ENCODE measurements at places on chromosomes 2 and 18.

GRCh38 chr2:75142081-75142480 lies 57.2 kb downstream of the TACR1 start:
- no peak for DNase-seq

- no peak for DNase-seq
These were observed 251.6 kb downstream of the BCL2 start for GRCh38 chr18:63067939-63068338.

DNA sequence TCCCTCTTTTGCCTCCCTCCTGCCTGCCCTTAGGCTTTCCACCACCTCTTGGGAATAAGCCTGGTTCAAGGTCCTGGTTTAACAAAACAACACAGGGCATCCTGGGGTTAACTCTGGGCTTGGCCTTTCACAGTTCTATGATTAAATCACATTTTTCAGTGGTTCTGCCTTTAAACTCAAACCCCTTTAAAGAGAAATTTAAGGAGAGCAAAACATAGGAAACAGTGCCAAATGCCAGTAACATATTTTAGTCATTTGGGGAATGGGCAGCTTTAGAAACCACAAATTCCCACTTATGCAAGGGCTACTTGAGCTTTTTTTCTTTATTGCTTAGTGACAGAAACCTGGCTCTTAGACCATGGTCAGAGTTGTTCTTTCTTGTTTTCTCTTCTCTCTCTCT lies 112.2 kb upstream of the FZD5 start:
- DNase-seq = no peak

DNA sequence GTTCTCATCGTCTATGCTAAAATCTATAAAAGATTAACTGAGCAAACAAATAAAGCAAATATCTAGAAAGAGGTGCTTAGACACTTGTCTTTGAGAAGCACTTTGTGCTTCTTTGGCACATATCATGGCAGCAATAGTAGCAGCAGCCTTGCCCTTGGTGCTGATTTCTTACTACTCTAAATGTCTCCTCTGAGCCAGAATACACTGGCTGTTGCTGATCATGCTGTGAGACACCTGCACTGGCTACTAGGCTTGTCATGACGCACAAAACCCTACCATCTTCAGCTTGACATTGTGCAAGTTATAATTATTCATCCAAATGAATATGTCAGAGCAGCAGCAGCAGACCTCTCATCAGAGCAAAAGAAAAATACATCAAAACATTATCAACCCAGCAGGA lies 46.7 kb downstream of the FANCL start:
- no peak for DNase-seq

GRCh38 chr2:148501545-148501944 lies 143.0 kb upstream of the EPC2 start:
- DNase-seq = no peak

DNA sequence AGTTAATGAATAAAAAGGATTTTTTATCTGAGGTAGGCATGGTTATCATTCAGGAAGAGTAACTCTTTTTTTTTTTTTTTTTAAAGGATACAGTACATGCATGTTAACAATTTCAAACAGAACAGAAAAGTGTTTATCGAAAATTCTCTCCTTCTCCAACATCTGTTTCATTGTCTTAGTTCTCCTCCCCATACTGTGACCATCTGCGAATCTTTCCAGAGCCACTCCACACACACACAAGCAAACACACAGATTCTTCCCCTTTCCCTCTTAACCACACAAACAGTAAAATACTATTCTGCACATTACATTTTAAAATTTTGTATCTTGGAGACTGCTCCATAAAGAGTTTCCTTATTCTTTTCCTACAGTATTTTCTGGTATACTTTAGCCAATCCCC lies 38.0 kb downstream of the NPC1 start:
- DNase-seq = no peak

DNA sequence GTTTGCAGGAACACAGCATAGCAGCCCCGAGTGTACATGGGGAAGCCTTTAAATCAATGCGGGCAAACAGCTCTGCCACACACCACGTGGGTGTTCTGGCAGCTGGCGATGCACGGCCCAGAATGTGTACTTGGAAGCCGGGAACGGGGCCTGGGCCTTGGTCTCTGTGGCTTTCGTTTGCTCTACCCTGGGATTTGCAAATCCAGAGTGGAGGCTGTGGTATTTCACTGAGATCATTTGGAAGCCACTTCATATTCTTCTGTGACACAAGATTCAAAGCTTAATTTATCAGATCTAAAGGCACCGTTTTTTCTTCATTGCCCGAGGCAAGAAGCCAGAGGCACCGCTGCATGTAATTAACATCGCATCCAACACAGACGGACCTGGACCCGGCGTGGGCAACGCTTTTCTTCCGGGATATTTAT lies 246.3 kb upstream of the MYT1L start:
- no peak for DNase-seq

DNA sequence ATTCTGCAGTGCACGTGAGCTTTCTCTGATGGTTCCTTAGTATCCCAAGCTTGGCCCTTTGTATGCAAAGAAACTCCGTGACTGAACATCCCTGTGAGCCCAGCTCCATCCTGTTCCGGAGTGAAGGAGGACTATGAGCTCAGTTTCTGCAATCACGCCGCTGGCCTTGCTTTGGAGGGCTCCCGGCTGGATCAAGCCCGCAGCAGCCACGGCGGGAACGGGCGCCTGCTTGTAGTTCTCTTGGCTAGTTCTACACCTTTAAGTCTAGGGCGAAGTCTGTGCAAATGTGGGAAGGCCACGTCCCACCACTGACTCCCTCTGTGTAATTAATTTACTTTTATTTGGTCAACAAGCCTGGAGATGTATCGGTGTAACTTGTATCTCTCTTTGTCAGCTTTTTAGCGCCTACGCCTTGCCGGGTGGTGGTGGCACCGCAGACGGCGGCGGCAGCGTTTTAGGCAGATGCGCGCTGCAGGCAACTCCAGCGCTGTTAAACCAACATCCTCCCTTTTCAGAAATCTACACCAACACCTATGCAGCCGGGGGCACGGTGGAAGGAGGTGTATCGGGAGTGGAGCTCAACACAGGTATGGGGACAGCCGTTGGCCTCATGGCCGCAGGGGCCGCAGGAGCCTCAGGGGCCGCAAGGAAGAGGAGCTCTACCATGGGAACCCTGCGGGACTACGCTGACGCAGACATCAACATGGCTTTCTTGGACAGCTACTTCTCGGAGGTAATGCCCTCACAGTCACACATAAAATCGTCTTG lies 34.3 kb downstream of the DSG4 start:
- no peak for DNase-seq

DNA sequence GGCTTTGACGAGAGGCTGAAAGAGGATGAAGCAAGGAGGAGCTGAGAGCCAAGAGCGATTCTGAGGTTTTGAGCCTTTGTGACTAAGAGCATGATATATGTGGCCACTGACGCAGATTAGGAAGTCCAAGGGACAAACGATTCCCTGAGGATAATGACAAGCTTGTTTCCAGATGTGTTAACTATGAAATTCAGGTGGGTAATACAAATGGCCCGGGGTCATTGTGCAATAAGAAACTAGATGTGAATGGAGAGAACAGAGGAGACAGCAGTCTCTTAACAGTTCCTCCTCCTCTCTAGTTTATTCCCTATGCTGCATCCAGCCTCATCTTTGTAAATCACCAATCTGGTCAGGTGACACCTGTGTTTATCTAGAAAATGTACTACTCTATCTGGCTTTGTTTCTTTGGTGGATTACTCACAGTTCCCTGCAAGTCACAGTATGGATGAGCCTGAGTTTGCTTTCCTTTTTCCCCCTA lies 84.2 kb downstream of the SOCS6 start:
- DNase-seq = no peak

DNA sequence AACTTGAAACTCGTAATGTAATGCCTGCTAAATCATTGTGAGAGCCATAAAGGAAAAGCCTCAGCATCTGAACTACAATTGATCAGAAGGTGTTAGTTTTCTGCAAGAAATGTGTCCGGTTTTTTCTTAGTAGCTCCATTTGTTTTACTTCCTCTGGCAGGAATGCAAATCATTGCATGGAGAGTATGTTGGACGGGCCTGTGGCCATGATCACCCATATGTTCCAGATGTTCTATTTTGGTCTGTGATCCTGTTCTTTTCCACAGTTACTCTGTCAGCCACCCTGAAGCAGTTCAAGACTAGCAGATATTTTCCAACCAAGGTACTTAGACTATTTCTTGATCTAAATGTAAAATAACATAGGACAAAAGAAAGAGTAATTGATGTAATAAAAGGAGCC lies 126.6 kb downstream of the DPP4 start:
- DNase-seq = no peak

GRCh38 chr2:179671043-179671981 lies 190.1 kb downstream of the ZNF385B start:
- no peak for DNase-seq

- DNase-seq = no peak
These were observed 22.4 kb upstream of the ARMC9 start for GRCh38 chr2:231176066-231176465.

- DNase-seq = no peak
These were observed 27.2 kb downstream of the WIPF1 start for GRCh38 chr2:174570318-174570958.

DNA sequence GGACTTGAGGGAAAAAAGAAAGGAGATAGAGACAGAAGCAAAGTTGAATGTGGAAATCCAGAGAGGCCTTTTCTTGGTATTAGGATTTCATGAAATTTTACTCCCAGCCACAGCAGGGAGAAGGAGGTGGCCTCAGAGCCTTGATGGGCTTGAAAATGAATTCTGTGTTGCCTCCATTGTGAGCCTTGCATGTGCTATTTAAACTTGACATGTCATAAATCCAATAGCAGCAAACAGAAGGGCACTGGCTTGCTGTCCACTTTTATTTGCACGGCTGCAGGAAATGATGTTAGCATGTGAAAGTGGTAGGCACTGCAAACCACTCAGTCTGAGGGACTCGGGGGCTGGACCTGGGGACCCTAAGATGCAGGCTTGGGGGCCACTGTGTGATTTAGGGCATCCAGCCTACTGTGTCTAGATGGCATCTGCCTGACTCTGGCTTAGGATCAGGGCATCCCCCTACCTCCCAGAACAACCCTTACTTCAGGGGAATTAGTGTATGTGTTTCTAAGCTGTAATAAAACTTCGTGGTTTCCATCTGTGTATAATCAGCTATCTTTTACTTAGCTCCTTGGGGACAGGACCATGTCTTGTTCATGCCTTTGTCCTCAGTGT lies 139.1 kb upstream of the SKOR2 start:
- DNase-seq = no peak

GRCh38 chr2:9278439-9278838 lies 71.8 kb downstream of the ASAP2 start:
- no peak for DNase-seq

- DNase-seq = no peak
These were observed 1229.1 kb upstream of the ACVR2A start for GRCh38 chr2:146615778-146616177.

DNA sequence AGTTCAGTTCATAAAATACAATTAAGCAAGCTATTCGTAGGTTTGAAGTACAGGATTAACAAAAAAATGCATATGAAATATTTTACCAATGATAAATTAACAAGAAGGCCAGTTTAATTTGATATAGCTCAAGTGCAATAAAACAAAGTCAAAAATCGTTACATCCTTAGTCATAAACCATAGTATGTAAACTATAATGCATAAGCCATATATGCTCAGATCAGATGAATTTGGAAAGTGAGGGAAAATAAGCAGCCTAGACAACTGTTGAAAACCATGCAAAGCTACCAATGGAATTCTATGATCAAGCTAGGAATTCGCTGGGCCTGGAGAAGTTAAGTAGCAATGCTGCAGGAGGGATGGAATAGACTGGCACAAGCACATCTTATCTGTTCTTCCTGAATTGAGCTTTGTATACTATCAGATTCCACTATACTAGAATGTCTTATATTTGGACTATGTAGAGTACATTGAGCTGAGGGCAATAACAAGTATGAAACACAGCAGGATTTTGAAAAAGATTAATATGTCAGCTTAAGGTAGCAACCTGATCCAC lies 682.0 kb downstream of the IRS1 start:
- no peak for DNase-seq

DNA sequence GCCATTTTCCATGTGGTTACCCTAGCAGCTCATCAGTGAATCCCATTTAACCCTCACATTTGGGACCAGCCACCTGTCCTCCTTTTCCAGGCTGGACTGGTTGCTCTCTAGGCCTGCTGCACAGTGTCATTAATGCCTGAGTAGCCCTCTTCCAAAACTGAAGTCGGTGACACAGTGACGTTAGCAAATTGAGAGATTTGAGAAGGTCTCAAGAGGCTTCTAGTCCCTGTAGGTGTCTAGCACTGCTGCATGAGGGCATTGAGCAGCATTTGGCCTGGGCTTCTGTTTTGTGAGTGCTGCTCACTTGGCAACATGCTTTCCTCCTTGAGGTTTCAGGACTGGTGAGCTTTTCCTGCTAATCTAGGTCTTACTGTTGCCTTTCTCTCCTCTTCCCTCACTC lies 36.7 kb downstream of the PKP4 start:
- DNase-seq = no peak

- peak; percentile 21 for DNase-seq
These were observed 111.0 kb downstream of the B3GNT2 start for GRCh38 chr2:62306751-62307468.

GRCh38 chr18:68992719-68993482 lies 195.0 kb downstream of the CCDC102B start:
- DNase-seq = no peak

GRCh38 chr2:134124047-134124753 lies 129.7 kb upstream of the MGAT5 start:
- DNase-seq = no peak

DNA sequence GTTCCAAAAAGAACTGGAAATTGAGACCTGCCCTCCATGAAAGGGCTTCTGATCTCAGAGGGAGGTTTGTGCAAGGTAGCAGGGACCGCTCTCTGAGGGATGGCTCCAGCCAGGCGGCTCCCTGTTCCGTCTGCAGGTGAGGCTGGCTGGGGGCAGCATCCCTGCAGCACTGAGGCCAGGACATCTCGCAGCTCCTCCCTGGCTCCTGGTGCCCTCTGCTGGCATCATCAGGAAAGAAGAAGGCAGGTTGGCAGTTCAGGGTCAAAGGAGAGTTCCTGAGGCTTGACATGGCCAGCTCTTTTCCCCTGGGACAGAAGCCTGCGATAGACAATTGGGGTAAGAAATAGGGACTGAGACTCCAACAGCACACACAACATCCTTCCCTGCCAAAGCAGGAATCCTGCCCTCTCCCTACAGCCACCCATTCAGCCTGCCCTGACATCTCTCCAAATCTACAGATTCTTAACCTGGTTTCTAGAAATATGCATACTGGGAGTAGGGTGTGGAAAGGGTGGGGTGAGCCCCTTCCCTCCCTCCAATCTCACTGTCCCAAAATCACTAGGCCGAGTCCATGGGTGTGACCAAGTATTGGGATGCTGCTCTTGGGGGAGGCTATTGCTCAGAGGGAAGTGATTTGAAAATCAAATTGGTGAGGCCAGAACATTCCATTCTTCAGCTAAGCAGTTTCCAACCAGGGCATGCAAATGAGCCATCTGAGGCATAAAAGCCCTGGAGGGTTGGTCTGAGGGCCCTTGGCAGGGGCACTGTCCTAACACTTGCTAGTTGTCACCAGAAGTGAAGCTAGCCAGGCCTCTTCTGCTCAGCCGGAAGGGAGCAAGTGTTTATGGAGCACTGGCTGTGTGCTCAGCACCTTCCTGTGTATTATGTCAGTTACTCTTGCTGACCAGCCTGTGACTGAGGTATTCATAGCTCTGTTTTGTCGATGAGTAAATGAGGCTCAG lies 185.4 kb downstream of the TFCP2L1 start:
- DNase-seq = no peak

All from activated gamma-delta T cell treated with anti-CD3 and anti-CD28 coated beads, Interleukin-2, amount 50 U/mL, for 16 hours (primary cell).